ENCODE measurements at places on chromosomes 12 and 14.

DNA sequence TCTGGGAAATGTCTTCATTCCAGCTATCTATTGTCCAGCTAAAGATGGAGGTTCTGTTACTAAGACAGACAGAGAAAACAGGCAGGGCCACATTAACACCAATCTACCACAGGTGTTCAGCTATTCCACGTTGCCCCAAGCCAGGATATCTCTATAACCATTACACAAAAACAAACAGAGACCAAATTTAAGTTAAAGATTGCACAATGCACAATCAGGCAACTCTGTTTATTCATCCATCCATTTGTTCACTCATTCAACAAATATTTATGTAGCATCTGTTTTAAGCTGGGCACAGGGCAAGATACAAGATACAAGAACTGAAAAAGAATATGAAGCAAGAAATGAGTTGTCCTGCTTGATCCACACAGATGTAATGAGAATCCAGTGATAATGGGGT, 629.0 kb downstream of the MED13L start:
- no peak for DNase-seq

- peak; percentile 9 for DNase-seq
These were observed 2.2 kb downstream of the DACT1 start for GRCh38 chr14:58639842-58640484.

DNA sequence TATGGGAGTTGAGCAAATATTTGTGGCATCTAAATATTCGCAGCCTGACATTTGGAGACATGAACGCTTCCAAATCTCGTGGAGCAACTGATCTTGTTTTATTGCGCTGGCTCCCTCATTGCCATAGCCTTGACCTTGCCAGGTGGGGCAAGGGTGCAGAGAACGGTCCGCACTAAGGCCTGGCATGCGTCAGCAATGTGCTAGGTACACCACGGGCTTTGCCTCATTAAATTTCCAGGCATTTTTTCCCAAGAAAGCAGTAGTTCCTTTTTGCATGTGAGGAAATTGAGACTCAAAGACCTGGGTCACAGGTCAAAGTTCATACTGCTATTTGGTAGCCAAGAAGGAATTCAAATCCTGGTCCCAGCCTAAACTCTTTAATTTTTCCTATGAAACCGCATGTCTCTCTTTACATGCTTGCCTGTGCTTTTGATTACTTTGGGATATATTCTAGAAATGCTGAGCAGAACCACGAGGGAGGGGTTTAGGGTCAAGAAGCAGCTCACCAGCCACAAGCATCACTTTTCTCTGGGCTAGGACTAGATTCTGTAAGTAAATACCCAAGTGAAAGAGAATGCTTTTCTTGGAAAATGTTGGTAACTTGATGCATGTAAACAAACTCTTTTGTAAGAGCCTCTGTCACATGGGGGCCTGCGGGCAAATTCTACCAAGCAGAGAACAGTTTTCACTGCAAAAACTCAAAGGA, 891.6 kb downstream of the VRK1 start:
- DNase-seq, result no peak

DNA sequence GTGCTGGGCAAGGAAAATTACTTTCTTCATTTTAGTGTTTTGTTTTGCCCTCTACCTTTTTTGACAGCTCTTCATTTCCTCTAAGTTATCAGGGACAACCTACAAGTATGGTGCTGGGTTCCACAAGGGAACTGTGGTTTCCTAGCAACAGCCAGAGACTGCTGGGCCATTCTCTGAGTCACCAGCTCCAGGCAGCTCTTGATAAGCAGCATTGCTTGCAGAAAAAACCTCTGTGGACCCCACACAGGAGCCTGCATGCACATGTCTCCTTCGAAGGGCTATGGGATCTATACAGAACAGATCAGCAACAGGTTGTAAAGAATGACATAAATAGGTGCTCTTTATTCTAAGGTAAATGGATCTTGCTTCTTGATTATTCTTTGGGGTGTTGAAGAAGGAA, 81.0 kb upstream of the CCDC196 start:
- no peak for DNase-seq

GRCh38 chr14:73426877-73427276, 31.5 kb downstream of the NUMB start:
- DNase-seq, result no peak

GRCh38 chr12:117041798-117042170, 57.4 kb downstream of the TESC start:
- no peak for DNase-seq

DNA sequence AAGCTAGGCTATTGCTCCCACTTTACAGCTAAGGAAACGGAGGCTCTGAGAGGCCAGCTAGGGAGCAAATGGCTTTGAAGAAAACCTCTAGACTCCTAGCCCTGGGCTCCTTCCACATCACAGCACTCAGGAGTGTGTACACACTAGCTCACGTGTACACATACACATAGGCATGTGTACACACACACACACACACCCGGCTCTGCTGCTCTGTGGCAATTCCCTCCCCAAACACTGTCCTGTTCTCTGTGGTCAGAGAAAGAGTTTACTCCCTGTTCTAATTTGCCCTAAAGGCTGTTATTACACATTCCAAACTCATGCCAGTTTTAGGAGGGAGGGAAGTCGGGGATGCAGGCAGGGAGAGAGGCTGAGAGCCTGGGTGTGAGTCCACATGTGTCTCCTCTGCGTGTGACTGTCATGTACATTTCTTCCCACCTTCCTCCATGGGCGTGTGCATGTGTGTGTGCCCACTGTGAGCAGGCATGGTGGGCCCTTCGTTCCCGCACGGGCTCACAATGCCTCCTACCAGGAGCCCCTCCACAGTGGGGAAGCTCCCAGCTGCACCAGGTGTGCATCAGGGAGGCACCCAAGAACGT, 14.2 kb downstream of the TRPV4 start:
- no peak for DNase-seq

- no peak for DNase-seq
These were observed 509.9 kb downstream of the DIO2 start for GRCh38 chr14:79701371-79701770.

DNA sequence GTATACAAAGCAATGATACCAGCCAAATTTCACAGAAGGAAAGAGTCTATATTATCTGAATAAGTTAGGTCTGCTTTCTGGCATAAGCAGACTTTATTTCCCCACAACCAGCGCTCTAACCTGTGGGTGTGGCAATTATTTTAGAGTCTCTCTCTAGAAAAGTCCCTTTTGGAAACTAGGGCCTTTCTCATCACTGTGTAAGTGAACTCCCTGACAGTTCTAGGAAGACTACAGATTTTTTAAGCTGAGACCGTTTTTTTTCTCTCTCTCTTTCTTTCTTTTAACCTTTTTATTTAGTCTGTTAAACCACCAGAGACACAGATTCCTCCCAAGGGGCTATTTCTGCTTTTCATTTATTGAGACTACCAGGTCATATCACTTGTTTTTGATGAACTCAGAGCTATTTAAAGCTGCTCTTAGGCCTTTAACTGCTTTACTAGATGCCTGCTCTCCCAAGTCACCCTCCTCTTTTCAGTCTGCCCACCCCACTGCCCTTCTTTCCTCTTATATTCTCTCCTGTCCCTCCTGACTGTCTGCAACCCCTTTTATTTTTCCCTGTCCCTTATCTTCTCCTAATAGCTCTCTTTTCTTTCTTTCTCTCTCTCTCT, 69.2 kb upstream of the ARHGAP5 start:
- no peak for DNase-seq

DNA sequence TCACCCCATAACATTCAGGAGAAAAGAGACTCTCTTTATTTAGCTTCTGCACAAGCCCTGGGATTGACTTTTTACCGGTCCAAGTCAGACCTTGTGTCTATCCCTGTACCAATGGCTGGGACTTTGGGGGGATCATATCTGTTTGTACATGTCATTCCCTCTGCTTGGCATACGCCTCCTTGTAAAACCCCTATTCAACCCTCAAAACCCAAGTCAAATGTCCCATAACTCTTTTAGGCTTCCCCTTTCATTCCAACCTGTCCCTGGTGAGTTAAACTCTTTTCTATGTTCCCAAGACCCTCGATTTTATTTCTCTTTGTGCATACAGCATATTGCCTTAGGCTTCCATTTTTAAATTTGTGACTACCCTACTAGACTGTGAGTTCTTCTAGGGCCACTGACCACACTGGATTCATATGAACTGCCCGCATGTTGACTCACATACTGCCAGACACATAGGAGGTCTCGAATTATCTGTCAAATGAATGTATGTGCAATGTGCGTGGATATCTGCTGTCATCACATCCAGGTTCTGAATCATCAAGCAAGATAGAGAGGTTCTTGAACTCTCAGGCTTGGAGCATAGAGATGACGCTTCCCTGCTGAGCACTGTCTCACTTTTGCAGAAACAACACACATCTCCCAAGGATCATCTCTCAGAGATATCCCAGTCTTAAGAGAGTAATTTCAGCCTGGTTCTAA, 548.6 kb upstream of the TBX3 start:
- DNase-seq, result no peak
